ENCODE measurements at places on chromosomes 6 and 20.
A peak's percentile ranks its signal among the peaks of the same experiment; 100 is the strongest.

DNA sequence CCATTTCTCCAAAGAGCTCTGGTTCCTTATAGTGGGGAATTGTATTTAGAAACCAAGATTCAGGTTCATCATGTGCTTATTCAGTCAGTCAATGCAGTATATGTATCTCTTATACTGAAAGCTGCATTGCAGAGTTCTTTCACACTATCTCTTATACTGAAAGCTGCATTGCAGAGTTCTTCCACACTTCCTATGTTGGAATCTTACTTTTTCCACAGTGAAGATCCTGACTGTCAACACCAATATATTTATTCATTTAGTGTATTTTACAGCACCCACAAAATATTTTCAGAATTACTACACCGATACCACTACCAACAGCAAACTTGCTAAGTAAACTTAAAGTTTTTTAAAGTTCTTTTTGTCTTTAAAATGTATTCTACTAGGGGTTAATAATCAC is 349.3 kb upstream of the MMS22L start:
- DNase-seq, result no peak

GRCh38 chr6:145147559-145147958 is 587.8 kb downstream of the EPM2A start:
- DNase-seq, result no peak

- no peak for DNase-seq
Measured at GRCh38 chr6:19836799-19837510, at the start of gene ID4. Gene ID4 (plus strand): TSS chr6:19837370. CDS start chr6:19837755, 385 bp downstream.

DNA sequence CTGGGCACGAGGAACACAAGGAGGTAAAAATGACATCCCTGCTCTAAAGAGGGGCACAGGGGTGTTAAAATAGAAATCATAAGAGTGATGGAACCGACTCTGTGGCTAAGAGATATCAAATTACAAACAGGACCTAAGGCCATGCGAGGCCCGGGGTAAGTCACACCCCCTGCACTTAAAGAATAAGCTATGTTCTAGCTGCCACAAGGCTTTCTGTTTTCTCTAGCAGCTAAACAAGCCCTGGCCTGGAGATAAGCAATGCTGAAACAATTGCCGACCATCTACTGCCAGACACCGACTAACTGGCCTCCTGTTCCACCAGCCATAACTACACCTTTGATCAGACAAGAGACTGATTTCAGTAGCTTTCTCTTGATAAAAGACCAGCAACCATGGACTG is 32.4 kb downstream of the MDGA1 start:
- DNase-seq, result no peak

- no peak for DNase-seq
Measured at GRCh38 chr6:3612341-3613041, 139.0 kb downstream of the PXDC1 start.

GRCh38 chr6:12289933-12290820 is at the start of gene EDN1:
Gene EDN1 (plus strand): TSS chr6:12290361. CDS start chr6:12290630, 269 bp downstream.
- DNase-seq, result peak; percentile 68

DNA sequence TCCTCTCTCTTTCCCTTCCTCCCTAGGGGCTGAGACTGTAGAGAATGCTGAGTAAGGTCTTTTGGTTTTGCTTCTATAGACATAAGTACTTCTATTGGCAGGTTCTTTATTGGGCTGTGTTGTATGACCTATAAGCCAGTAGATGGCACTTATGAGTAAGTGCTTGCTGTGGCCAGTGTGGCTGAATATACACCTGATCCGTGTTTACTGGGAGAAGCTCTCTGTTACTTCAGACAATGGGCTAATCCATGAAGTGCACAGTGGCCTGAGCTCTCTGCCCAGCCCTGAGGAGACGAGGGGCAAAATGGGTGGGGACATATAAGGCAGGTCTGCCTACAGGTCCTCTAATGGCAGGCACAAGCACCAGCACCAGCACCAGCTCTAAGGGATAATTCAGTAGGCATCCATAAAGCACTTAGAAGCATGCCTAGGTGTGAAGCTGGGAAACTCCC is 610.3 kb downstream of the RNF144B start:
- no peak for DNase-seq

DNA sequence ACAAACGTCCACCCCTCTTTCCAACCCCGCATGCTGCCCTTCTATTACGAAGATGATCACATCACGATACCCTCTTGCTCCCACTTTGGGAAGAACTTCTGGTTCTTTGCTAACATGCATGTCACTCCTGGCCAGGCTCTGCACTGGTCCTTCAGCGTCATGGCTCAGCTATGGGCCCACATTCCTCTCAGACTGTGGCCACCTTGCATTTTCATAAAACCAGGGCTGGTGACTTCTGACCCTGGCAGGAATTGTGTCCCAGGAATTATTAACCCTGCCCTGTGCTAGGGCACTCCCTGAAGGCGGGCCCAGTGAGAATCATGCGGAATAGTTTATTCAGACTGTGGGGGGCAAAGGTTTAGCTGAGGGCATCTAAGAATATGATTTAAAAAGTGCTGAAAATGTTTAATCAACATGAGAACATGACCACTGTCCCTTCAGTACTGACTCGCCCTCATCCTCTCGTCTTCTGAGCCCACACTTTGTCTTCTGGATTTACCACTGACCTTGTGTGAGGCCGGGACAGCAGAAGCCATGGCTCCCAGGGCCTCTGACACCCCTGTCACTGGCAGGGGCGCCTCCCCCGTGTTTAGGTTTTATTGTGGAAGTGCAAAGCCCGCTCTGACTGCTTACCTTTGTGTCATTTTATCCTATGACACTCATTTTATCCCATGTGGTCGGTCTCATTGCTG is 38.1 kb upstream of the THBS2 start:
- DNase-seq, result no peak

DNA sequence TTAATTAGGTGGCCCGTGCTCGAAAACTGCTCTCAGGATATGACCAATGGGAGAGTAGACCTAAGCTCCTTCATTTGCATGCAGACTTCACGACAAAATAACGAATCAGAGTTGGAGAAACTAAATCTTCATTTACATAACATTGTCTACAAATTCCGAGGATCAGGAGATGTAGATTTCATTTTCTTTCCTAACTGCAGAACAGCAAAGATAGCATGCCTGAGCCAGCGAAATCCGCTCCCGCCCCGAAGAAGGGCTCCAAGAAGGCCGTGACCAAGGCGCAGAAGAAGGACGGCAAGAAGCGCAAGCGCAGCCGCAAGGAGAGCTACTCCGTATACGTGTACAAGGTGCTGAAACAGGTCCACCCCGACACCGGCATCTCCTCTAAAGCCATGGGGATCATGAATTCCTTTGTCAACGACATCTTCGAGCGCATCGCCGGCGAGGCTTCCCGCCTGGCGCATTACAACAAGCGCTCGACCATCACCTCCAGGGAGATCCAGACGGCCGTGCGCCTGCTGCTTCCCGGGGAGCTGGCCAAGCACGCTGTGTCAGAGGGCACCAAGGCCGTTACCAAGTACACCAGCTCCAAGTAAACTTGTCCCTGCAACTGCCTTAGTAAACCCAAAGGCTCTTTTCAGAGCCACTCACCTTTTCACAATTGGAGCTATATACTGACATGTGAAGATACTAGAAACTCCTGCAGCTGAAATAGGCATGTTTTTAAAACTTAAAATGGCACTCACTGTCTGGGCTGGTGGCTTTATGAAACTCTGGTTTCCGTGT is 96.5 kb downstream of the HFE start:
- DNase-seq, result peak; percentile 68

DNA sequence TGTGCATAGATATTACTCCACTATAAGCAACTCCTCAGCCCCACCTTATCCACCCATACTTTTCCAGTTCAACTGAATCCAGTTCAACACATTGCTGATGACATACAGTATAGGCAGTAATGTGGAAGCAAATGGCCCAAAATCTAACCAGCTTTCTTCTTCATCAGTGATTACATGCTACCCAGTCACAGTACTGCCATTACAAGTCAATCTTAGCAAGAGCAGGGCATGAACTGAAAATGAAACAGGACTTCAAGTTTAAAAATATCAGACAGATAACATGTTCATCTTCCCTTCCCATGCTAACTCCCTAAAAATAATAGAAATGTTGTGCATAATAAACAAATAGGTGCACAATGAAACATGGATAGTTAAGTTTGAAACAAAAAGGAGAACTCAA is 19.2 kb downstream of the RRAGD start:
- DNase-seq, result no peak

DNA sequence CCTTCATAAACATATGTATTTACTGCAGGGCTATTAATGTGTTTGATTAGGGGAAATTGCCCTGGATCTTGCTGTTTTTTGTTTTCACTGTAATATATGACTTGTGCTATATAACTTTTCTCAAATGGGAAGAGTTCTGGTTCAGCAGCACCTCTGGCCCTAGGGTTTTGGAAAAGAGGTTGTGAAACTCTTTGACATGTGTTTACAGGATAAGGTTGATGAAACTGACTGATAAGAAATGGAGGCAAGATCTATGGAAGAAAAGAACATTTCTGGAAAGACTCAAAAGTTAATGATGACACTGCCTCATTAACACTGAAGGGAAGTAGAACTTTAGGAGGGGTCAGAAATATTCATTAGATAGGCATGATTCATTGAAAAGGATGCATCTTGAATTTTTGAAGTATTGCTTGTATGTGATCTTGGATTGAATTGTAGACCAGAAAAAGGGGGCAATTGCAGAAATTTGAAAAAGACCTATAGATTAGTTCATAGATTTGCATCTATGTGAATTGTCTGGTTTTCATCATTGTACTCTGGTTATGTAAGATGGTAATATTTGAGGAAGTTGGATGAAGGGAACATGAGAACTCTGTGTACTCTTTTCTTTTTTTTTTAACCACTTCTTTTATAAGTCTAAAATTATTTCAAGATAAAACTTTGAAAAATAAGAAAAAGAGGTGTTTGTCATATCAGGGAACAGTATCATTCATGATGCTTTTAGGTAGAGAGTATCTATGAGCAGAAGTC is 54.0 kb downstream of the UTRN start:
- no peak for DNase-seq

- DNase-seq, result no peak
Measured at GRCh38 chr6:15259766-15260098, 13.9 kb downstream of the JARID2 start.

Data from activated naive CD8-positive, alpha-beta T cell treated with anti-CD3 and anti-CD28 coated beads, Interleukin-2, amount 50 U/mL, for 24 hours (primary cell).